ENCODE measurements at places on chromosomes 12 and 14.

GRCh38 chr12:111775205-111776193 is 8.8 kb downstream of the ALDH2 start:
- peak; percentile 84 for DNase-seq

DNA sequence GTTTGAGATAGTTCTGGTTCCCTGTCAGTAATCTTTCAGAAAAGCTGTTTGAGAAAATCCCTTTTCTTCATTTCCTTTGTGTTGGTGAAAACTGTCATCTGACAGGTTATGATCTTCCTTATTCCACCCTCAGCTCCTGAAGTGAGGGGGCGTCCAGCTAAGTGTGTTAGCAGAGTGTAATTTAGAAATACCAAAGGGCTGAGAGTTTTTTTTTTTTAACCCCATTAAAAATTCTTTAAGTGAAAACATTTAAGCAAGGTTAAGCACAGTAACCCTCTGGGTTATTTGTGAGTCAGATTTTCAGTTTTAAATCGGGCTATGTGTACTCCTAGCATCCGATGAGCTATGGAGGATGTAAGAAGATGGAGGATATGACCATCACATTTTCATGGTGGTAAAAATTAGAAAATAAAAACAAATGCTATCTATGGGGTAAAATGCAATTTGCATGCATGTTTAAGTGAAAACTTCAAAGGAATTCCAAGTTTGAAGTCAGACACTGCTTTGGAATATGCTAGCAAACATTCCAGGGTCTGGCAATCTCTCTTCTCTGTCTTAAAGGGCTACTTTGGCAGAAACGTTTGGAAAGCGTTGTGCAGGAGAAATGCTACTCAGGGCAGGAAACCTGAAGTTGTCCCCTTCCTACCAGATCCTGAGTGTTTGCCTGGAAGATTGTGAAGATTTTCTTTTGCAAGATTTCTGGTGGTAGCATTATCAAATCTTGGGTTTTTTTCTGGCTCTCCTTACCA is 197.0 kb upstream of the PRICKLE1 start:
- DNase-seq = no peak

GRCh38 chr14:93173943-93174395 is 10.7 kb downstream of the MOAP1 start:
- DNase-seq = no peak

DNA sequence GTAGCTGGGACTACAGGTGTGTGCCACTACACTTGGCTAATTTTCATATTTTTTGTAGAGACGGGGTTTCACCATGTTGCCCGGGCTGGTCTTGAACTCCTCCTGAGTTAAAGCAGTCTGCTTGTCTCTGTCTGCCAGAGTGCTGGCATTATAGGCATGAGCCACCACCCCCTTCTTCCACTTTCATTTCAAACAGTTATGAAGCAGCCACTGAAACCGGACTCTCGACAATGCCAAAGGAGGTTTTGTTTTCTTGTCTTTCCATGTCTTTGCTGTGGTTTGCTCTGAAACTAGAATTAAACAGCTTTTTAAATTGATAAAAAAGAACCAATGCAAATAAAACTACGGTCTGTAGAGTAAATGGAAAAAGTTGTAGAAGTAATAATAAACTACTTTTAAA is 30.4 kb downstream of the RAP1B start:
- no peak for DNase-seq

GRCh38 chr12:73547421-73547820 is 990.2 kb upstream of the ATXN7L3B start:
- no peak for DNase-seq

GRCh38 chr12:24898606-24899005 is 50.3 kb downstream of the BCAT1 start:
- DNase-seq = no peak

GRCh38 chr14:62778852-62779251 is 266.4 kb downstream of the KCNH5 start:
- DNase-seq = no peak

DNA sequence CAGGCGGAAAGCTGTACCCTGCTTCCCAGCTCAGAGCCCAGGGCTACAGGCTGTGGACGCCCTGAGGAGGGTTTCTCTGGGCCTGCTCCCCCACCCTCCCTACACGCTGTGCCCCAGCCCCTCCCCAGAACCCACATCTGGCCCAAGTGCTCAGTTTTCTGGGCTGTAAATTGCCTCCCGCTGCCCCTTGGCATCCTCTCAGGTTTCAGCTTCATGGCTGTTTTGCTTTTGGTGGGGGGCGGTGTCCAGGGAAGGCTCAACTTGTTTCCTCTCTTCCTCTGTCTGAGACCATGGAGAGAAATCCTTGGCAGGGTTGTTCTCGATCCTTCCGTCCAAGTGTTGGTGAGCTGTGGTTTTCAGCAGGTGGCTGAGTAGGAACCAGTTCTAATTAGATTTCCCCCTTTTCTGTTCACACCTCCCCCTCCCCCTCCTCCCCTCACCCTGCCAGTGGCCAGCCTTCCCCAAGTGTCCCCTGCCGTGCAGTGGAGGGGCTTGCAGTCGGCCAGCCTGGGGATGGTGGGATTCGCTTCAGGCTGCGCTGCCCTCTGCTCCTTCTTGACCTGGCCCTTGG is 61.8 kb downstream of the TSPAN9 start:
- DNase-seq = no peak
